ENCODE measurements at places on chromosomes 7 and 10.

DNA sequence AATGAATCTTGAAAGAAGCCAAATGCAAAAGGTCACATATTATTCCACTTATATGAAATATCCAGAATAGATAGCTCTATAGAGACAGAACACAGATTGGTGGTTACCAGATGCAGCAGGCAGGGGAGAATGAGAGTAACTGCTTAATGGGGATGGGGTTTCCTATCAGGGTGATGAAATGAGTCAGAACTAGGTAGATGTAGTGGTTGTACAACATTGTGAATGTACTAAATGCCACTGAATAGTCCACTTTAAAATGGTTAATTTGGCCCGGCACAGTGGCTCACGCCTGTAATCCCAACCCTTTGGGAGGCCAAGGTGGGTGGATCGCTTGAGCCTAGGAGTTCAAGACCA lies 9.4 kb upstream of the SLC25A28 start:
- no peak for DNase-seq

DNA sequence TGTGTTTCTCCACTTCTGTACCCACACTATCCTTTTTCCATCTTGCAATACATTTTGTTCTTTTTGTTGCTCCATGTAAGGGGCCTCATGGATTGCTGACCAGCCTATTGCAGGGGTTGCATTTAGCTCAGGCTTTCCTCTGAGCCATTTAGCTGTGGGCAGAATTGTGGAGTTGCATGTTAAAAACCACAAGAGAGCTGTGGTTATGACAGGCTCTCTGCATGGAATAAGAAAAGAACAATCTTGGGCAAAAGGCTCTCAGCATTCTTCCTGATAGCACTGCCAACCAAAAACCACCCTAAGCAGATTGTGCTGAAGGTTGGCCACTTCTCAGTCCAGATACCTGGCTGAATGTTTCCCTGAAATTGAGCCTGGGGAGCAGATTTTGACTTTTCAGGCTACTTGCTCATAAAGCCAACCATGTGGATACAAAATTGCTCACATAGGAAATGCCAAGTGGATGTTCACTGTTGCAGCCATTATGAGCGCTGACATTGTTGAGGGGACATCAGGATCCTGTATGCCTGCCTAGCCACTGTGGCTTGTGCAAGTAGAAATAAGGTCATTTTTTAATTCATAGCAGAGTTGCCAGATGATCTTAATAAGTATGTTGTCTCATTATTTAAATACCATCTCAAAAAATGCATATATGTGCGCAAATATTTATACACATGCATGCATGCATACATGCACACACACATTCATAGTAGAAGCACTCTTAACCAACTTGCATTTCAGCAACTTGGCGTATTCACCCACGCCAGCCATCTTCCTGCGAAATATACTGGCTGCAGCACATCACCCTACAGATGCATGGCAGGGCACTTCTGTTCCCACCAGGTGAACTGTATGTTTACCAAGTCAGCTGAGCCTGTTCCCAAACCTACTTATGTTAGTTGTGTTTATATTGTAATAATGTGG lies 695.4 kb downstream of the LRMDA start:
- DNase-seq = no peak

GRCh38 chr7:150803161-150803860 lies 2.7 kb downstream of the TMEM176A start:
- no peak for DNase-seq

DNA sequence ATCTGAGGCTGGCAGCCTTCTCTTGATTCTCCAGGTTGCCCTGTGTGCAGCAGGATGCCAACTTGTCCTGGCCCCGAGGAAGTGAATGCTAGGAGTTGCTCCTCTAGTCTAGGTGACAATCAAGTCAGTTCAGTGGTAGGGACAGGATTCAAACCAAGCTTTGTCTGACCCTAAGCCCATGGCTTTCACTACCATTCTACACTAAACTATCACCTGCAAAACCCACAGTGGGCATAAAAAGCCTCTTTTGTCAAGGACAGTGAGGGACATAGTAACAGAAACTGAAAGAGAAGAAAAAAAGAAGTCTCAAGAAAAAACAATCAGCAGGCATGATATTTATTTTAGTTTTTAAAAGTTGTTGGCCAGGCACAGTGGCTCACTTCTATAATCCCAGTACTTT lies 33.5 kb downstream of the KCNMA1 start:
- no peak for DNase-seq

GRCh38 chr7:92808006-92808405 lies 28.4 kb downstream of the CDK6 start:
- no peak for DNase-seq

DNA sequence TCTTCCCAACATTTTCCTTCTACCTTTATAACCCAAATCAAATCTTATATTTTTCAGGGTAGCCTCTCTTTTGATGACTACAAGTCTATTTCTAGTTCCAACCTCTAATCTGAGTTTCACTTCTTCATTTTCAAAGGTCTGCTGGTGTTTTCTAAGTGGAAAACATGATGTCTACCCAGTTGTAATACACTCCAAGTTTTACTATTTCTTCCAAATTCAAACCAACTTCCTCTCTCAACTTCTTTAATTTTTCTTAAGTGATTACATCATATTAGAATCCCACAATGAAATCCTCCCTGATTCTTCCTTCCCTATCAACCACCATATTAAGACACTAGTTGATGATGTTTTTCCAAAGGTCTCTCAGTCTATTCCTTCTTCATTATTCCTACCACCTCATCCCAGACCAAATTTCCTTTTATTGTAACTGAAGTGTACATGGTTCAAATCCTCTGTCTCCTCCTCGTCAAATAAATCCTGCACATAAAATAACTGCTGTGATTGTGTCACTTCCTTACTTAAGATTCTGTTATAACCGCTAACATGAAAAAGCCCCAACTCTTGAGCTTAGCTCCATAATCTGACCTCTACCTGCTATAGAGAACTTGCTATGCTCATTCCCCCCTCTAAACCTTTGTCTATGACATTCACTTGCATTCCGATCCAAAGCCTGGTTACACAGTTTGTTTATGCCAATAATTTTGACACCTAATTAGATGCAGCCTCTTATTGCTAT lies 12.7 kb downstream of the TAS2R38 start:
- DNase-seq = peak; percentile 11

DNA sequence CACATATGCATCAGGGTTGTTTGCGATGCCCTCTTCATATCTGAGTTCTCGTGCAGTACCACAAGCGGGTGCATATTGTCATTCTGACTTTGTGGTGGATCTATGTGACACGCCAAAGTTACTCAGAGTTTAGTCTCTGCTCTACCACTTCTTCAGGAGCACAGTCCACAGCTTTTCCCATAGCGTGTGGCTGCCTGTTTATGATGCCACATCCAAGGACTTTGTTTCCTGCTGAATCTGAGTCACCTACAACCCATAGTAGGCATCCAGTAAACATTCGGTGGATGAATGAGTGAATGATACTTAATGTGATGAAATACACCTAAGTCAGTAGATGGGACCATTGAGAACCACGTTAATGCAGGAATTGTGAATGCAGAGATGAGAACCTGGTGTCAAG lies 15.0 kb downstream of the ADRA2A start:
- no peak for DNase-seq
